ENCODE measurements at places on chromosomes 12 and 14. TPM values are rescaled to one million over a fixed set of nuclear protein-coding genes. Genes with fewer than 3 reads are reported as not detected.

DNA sequence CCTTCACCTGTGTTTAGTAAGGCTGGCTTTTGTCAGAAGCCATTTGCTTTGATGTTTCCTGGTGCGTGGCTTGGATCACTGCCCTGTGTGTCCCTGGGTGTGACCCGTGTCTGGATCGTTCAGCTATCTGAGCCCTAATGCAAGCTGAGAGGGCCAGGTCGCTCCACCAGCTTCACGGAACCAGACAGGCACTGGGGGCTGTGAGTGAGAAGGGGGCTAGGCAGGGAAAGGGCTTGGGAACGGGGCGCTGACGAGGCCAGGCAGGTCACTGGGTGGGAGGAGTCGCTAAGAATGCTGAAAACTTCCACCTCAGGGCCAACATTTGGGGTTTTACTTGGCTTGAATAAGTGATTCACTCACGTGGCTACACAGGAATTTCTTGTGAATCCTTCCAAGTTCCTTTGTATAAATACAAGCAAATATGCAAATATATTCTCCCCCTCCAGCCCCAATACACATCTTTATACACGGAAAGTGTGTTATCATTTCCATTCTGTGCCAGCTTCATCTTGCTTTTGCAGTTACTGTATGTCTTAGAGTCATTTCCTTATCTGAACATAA lies 24.2 kb upstream of the MMP17 start:
- DNase-seq: no peak

GRCh38 chr12:73225941-73226340 lies 953.8 kb downstream of the TRHDE start:
- no peak for DNase-seq

GRCh38 chr12:57276935-57277563 lies 26.1 kb upstream of the STAC3 start:
- peak; percentile 45 for DNase-seq

DNA sequence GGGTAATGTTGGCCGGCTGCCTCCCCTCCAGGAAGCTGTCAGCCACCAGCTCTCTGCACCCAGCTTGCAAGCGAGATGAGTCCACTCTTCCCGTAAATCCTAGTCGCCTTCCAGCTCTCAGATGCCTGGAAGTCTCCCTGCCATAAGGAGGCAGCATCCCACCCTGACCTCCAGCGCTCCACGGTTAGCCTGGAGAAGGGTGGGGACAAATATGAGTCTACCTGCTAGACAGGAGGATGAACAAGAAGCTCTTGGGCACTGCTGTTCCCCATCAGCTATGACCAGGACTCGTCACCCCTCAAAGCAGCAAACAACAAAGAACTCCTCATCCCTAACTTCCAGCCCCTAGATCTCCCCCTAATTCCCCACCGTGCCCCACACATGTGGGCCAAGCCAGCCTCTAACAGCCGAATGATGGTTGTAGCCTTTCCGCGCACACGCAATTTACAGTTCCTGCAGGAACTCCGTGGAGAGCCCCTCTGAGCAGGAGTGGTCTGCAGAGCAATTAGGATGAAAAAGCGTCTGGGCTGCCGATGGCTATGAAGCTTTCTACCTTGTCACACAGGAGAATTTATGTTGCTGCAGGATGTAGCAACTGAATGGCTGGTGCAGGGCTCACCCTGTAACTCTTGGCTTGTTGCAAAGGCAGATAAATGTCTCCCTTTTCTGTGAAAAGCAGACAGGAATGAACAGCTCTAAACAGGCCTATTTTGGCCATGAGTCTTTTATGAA lies 181.4 kb downstream of the GLT1D1 start:
- no peak for DNase-seq

GRCh38 chr12:50398931-50399330 lies 1.8 kb upstream of the LARP4 start:
- no peak for DNase-seq

DNA sequence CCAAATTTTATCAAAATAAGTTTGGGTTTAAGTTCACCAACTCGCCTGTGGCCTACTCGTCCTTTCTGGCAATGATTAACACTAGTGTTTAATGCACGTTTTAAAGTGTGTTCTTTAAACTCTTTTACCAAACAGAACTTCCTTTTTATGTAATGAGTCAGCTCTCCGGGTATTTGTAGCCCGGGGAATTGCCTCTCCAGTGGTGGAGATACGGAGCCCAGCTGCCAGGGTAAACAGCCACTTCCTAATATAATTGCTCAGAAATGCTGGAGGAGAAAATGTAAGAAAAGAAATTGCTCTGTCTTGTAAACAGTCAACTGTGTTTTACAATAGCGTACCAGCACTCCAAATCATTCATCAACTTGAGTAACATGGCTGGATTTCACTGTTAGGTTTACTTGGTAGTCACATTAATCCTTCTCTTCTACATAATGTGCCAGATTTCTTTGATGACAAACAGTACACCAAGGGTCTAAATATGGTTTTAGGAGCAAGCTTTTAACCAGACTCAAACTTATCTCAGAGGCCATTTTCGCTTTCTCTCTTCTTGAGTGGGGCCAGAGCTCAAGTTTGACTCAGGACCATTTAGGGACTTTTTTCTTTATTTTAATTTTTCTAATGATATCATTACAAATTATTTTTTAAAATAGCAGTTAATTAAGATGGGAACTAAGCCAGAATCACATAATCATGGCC lies 101.2 kb upstream of the SLC38A2 start:
- no peak for DNase-seq

DNA sequence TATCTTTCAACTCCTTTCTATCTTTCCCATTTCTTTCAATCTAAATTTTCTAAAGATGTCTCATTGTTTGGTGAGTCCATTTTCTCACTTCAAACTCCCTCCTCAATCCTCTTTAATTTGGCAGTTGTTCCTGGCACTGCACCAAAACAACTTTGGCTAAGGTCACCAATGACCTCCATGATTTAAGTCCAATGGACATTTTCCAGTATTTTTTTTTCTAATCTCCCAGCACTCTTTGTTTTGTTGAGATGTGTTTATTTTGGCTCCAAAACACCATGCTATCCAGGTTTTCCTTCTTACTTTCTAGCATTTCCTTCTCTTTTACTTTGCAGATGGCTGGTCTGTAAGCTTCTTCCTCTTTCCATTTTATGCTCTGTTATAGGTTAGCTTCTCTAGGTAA lies 42.5 kb upstream of the OTOGL start:
- DNase-seq: no peak

- DNase-seq: no peak
These were observed 4.5 kb upstream of the OAS2 start for GRCh38 chr12:112973818-112974231.

- no peak for DNase-seq
These were observed 81.3 kb downstream of the KCNK10 start for GRCh38 chr14:88241810-88242209.

Gene GPR137C
- total RNA-seq: 3.3 TPM

DNA sequence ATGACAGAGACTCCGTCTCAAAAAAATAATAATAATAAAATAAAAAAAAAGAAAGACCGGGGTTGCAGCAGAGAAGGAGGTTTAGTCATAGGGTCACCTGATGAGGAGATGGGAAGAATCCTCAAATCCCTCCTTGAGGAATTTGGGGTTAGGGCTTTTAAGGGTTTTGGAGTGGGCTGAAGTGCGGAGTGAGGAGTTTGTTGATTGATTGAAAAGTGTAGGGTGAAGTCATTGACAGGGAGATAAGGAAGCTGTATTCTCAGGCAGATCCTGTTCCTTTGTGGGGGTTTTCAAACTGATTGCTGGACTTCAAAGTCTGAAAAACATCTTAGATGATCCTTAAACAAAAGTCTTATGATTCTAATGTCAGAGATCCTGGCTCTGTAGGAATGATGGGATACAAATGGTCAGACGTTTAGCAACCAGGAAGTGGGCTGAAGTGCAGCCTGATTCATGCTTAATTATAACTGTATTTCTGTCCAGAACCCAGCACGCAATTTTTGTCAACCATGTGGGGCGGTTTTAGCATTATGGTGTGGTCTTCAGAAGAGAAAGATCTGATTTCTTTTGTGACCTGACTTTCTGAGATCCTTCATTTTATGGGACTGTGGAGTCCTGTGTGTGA lies 16.0 kb downstream of the FNTB start:
- DNase-seq: no peak

Gene SLC25A21
- 1.2 TPM for total RNA-seq

- no peak for DNase-seq
These were observed 123.9 kb downstream of the BRMS1L start for GRCh38 chr14:35949920-35950513.

GRCh38 chr12:50887191-50887590 lies 44.5 kb downstream of the TMPRSS12 start:
- no peak for DNase-seq

DNA sequence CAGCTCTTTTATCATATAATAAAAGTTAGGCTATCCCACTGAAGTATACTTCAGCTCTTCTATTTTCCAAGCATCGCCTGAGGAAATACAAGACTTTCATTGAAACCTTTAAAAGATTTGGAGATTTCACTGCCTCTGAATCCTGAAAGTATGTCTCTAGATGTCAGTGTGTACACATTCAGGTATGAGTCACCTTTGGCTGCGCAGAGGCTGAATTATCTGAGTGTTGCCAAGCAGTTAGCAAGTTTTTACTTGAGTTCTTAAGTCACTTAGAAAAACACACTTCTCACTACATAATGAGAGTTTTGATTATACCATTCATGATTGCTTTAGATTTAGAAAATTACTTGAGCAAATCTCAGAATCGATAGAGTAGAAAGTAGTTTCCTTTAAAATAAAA lies 210.3 kb downstream of the TMTC2 start:
- DNase-seq: no peak

- no peak for DNase-seq
These were observed 101.2 kb downstream of the TMEM30B start for GRCh38 chr14:61179796-61180398.

- no peak for DNase-seq
These were observed 2.0 kb upstream of the SLC2A3 start for GRCh38 chr12:7937833-7938506.

Gene RBP5
- total RNA-seq: 1.0 TPM

- DNase-seq: no peak
These were observed 891 bp downstream of the SPRYD4 start for GRCh38 chr12:56469007-56469930.

GRCh38 chr12:41304526-41304925 lies 116.4 kb downstream of the PDZRN4 start:
- DNase-seq: no peak

Data from endothelial cell (in vitro differentiated cells).